Mesendoderm (in vitro differentiated cells): ENCODE measurements at places on chromosomes 11 and 22.
A peak's percentile ranks its signal among the peaks of the same experiment; 100 is the strongest.

DNA sequence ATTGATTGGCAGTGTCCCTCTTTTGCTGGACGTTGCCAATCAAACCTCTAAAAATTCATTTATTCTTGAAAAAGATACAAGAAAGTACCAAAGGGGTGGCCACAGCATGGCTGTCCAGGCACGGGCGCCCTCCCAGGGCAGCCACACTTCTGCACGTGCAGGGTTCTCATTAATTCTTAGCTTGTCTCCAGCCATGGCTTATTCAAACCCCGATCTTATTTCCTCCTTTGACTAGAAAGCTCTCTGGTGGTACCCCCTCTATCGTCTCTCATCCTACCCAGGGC, 123.9 kb downstream of the CTTN start:
- no peaks in the 10 kb centered on the region for H3K27me3 ChIP-seq
- DNase-seq: no peak
- H3K36me3 ChIP-seq: no peaks in the 10 kb centered on the region
- H3K27ac ChIP-seq: no peak overlapping the region

DNA sequence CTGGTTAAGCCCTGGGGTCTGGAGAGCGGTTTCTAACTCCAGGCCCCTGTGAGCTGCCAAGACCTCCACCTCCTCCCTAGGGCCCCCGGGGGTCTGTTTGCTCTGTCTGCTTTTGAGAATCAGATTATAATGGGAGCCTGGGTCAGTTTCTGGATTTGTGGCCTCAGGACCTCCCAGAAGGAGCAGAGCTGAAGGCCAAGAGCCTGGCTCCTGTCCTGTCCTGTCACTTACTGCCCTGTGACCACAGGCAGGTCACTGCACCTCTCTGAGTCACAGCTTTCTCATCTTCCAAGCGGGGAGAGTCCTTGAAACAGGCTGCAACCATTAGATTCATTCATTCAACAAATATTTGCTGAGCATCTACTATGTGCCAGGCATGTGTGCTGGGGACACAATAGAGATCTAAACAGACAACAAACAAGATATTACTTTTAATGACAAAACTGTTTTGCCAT, 87.3 kb upstream of the FGF3 start:
- H3K27ac ChIP-seq: no peak overlapping the region
- no peaks in the 10 kb centered on the region for H3K36me3 ChIP-seq
- no peaks in the 10 kb centered on the region for H3K27me3 ChIP-seq

DNA sequence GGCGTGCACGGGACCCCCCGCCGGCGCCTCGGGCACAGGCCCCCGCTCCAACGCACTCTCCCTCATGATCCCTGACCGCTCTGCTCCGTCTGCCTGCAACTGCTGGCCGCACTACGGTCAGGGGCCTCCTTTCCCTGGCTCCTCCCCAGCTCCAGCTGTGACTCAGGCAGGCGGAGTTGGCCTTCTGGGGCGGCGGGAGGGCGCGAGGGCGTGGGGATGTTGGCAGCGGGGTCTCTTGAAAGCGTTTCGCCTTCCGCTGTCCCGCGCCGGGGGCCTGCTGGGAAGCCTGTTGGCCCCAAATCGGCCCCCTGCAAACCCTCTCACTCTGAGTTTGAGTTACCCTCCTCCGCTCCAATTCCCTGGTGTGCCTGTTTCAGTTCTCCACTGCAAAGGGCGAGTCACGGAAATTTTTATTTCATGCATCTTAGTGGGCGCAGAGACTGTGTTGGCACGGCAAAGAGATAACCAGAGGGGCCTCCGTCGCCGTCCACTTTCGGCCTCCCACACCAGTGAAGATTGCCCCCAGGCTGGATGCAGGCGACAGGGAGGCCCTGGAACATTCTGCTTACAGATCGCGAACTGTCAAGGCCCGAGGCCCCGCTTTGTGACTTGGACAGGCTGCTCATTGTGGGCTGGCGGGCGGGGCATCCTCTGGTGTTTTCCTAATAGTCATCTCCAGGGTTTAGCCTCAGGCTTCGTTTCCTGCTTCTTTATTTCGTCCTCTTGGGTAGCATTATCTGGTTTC, at the start of gene CAVIN3:
TSS of gene CAVIN3 (minus strand) at position 91 of the 745 bp plus-strand sequence. CDS start at position 66, 25 bp downstream.
- peaks cover 8% of the 10 kb centered on the region for H3K4me1 ChIP-seq
- peak within 1 kb of the TSS; percentile 67 for H3K4me3 ChIP-seq
- H3K36me3 ChIP-seq: no peaks in the 10 kb centered on the region
- peak within 1 kb of the TSS; percentile 93 for H3K27ac ChIP-seq

DNA sequence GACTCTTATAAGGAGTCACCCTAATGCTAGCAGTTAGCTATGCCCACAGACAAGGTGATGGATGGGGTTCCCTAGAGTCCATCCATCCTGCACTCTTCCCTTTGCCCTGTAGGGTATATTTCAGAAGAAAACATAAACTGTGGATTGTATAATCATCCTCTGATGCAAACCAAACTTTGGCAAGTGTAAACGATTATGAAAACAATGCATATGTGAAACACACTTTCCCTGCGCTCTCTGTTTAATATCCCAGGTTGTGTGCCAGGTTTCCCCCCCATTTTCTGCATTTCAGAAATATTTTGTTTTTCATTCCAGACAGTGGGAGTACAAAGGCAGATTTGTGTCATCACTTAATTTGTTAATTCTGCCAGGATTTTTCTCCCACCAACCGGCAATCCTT, 110.0 kb downstream of the LDLRAD3 start:
- H3K27me3 ChIP-seq: no peaks in the 10 kb centered on the region
- H3K27ac ChIP-seq: no peak overlapping the region
- peaks cover 8% of the 10 kb centered on the region for H3K4me1 ChIP-seq
- no peaks in the 10 kb centered on the region for H3K36me3 ChIP-seq

DNA sequence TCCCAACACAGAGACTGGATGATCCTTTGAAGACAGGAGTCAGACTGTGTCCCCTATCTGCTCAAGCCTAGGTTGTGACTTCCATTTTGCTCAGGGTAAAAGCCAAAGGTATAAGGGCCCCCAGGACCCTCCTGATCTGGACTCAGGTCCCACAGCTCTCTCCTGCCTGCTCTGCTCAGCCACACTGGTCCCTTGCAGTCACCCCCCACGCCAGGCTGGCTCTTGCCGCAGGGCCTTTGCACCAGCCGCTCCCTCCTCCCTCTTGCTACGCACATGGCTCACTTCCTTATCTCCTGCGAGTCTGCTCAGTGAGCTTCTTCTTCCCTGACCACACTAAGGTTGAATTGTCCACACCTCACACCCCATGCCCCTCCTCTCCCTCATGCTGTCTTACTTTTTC, 28.4 kb upstream of the CACNG2 start:
- no peaks in the 10 kb centered on the region for H3K4me1 ChIP-seq
- no peak for DNase-seq
- H3K27ac ChIP-seq: no peak overlapping the region
- H3K4me3 ChIP-seq: no peak overlapping the region
- no peaks in the 10 kb centered on the region for H3K36me3 ChIP-seq

- no peaks in the 10 kb centered on the region for H3K36me3 ChIP-seq
- DNase-seq: no peak
- H3K27ac ChIP-seq: no peak overlapping the region
These were observed 14.7 kb upstream of the TUB start for GRCh38 chr11:8066036-8066910.

GRCh38 chr22:31980628-31981027, 36.3 kb downstream of the YWHAH start:
- no peaks in the 10 kb centered on the region for H3K27me3 ChIP-seq
- H3K4me1 ChIP-seq: no peaks in the 10 kb centered on the region
- H3K36me3 ChIP-seq: no peaks in the 10 kb centered on the region
- no peak overlapping the region for H3K4me3 ChIP-seq
- no peak for DNase-seq
- H3K27ac ChIP-seq: no peak overlapping the region

- no peaks in the 10 kb centered on the region for H3K36me3 ChIP-seq
- DNase-seq: no peak
- no peak overlapping the region for H3K4me3 ChIP-seq
- no peaks in the 10 kb centered on the region for H3K4me1 ChIP-seq
- no peak overlapping the region for H3K27ac ChIP-seq
These were observed 24.6 kb upstream of the TESMIN start for GRCh38 chr11:68775951-68776388.

DNA sequence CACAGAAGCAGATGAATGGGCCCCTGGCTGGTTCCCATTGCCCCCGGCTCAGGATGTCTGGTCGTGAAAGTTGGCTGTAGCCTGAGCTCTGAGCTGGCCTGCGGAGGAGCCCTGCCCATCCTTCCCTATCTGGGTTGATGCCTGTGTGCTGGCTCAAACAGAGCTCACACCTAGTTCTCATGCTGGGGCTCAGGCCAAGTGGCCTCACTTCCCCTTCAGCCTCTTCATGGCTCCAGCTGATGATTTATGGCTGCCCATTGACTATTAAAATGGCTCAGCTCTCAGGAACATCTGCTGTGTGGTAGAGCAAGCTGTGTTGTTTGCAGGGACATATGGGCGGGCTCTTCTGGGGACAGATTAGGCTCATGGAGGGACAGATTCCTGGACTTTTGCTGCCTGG, 64.7 kb downstream of the ADAMTS15 start:
- H3K4me1 ChIP-seq: no peaks in the 10 kb centered on the region
- DNase-seq: no peak
- no peak overlapping the region for H3K4me3 ChIP-seq
- H3K27ac ChIP-seq: no peak overlapping the region

DNA sequence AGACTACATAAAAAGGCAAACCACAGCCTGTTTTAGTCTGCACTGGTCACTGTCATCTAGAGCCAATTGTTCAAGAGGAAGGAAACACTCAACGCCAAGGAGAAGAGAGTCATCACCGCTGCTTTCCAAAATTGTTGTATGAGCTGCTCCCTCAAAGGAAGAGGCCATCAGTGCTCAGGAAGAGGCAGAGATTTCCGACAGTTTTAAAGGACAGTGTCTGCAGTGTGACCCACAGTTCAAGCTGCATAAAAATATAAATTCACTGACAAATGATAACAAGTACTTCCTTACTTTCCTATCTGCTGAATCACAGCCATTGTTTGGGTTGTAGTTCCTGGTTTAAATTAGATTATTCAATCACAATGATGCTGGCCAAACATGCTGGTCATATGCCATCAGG, 16.4 kb downstream of the PRCP start:
- no peaks in the 10 kb centered on the region for H3K4me1 ChIP-seq
- H3K27ac ChIP-seq: no peak overlapping the region
- no peak overlapping the region for H3K4me3 ChIP-seq
- H3K36me3 ChIP-seq: no peaks in the 10 kb centered on the region
- H3K27me3 ChIP-seq: no peaks in the 10 kb centered on the region

DNA sequence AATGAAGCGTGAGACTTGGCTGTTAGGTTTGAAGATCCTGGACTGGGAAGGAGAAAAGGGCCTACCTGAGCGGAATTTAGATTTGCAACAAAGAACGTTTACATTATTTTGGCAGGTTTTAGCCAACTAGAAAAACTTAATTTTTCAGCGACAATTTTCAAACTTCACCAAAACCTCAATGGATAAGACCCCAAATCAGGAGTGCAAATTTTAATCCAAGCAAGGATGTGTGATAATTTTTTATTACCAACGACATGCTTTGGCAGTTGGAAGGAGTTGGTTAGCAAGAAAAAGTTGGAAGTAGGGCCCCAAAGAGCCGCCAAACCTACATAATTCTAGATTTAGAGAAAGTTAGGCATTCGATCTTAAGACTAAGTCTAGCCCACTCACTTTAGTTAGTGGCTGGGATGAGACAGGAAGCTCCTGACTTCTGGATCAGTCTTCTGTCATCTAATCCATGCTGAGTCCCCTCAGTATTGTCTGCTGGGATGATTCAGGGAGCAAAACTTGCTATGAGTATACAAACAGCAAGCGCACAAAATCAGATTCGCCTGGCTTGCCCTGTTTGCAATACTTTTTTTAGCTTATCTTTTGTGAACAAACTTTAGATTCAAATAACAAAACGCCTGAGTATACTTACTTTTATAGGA, 787 bp upstream of the RDX start:
- H3K4me1 ChIP-seq: peaks cover 8% of the 10 kb centered on the region
- H3K27me3 ChIP-seq: no peaks in the 10 kb centered on the region
- peak overlapping the region; percentile 99 for H3K27ac ChIP-seq
- H3K36me3 ChIP-seq: no peaks in the 10 kb centered on the region
- no peak overlapping the region for H3K4me3 ChIP-seq

- DNase-seq: peak; percentile 83
- H3K4me3 ChIP-seq: no peak overlapping the region
- H3K27ac ChIP-seq: no peak overlapping the region
These were observed 16.9 kb upstream of the ARHGAP42 start for GRCh38 chr11:100670140-100670539.

GRCh38 chr22:39309881-39310714, 9.3 kb downstream of the RPL3 start:
- H3K27ac ChIP-seq: peak overlapping the region; percentile 67
- no peak overlapping the region for H3K4me3 ChIP-seq
- peaks cover 33% of the 10 kb centered on the region for H3K36me3 ChIP-seq
- no peaks in the 10 kb centered on the region for H3K27me3 ChIP-seq

DNA sequence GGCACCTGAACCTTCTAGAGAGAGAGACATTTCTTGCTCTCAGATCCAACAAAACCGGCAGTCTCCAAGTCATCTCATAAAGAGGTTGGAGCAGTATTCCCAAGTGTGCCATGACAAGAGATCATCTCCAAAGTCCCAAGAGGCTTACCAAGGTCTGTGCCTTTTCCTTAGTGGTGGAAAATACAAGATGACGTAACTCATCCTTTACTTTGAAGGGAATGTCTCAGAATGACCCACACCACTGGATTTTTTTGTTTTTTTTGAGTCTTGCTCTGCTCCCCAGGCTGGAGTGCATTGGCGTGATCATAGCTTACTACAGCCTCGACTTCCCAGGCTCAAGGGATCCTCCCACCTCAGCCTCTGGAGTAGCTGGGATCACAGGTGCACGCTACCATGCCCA, 71.0 kb upstream of the SLC22A12 start:
- no peaks in the 10 kb centered on the region for H3K4me1 ChIP-seq
- no peaks in the 10 kb centered on the region for H3K27me3 ChIP-seq
- H3K4me3 ChIP-seq: no peak overlapping the region
- no peak overlapping the region for H3K27ac ChIP-seq
- no peaks in the 10 kb centered on the region for H3K36me3 ChIP-seq
- DNase-seq: no peak

DNA sequence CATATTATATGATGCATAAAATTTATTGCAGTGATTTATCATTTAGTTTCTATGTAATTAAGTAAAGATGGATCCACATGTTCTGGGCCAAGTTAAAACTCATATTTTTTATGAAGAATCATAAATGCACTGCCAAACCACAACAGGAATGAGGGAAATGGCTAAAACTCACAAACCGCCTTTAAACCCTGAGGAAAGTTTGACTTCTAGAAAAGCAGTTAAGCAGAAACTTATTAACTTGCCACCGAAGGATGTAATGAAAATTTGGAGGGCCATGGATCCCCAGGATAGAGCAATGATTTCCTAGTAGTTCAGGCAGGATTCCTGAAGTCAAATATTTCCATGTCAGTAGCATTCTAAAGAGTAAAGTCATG, 218.3 kb upstream of the CTSC start:
- H3K36me3 ChIP-seq: no peaks in the 10 kb centered on the region
- no peak for DNase-seq
- H3K27me3 ChIP-seq: no peaks in the 10 kb centered on the region
- no peak overlapping the region for H3K4me3 ChIP-seq
- peaks cover 3% of the 10 kb centered on the region for H3K4me1 ChIP-seq

DNA sequence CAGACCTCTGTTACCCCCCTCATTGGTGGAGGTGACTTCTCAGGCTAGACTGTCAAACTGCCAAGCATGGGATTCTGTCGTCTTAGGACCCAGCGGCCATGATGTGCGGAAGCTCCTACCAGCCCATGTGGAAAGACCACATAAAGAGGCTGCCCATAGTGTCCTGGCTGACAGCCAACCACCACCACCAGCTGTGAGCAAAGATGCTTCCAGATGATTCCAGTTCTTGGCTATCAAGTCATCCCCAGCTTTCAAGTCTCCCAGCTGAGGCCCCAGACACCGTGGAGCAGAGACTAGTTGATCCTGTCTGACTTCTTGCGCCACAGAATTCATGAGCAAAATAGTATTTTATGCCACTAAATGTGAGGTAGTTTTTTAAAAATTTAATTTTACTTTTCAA, 32.9 kb downstream of the SCUBE1 start:
- no peak overlapping the region for H3K4me3 ChIP-seq
- H3K27ac ChIP-seq: no peak overlapping the region
- H3K4me1 ChIP-seq: no peaks in the 10 kb centered on the region
- DNase-seq: no peak
- no peaks in the 10 kb centered on the region for H3K36me3 ChIP-seq
- H3K27me3 ChIP-seq: no peaks in the 10 kb centered on the region
